ENCODE measurements at places on chromosomes 4 and X.

DNA sequence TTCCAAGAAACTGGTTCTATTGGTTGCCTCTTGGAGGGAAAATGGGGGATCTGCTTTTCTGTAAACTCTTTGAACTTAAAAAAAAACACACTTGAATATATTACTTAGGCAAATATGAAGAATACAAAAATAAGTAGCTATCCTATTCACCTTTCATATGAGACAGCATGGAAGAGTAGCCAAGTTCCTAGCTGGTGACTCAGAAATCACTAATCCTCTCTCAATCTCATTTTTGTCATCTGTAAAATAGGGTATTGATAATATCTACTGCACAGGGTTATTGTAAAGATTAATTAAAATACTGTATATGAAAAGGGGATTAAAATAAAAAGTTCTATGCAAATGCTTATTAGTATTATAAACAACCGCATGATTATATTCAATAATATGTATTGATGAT, 12.7 kb downstream of the MGARP start:
- H3K4me3 ChIP-seq = no peak overlapping the region
- no peaks in the 10 kb centered on the region for H3K27me3 ChIP-seq
- H3K36me3 ChIP-seq = no peaks in the 10 kb centered on the region
- H3K4me1 ChIP-seq = peaks cover 34% of the 10 kb centered on the region

- H3K27ac ChIP-seq = no peak overlapping the region
- no peaks in the 10 kb centered on the region for H3K27me3 ChIP-seq
- no peaks in the 10 kb centered on the region for H3K4me1 ChIP-seq
- DNase-seq = no peak
- peaks cover 14% of the 10 kb centered on the region for H3K36me3 ChIP-seq
- no peak overlapping the region for H3K4me3 ChIP-seq
Observed at GRCh38 chr4:183288955-183289354, 31.1 kb downstream of the CLDN22 start.

GRCh38 chr4:113409181-113409580, 352.4 kb downstream of the CAMK2D start:
- no peak for DNase-seq
- no peak overlapping the region for H3K27ac ChIP-seq
- H3K4me1 ChIP-seq = peaks cover 44% of the 10 kb centered on the region
- H3K27me3 ChIP-seq = no peaks in the 10 kb centered on the region
- no peaks in the 10 kb centered on the region for H3K36me3 ChIP-seq

- peak; percentile 37 for DNase-seq
- H3K4me3 ChIP-seq = no peak overlapping the region
- H3K27ac ChIP-seq = no peak overlapping the region
- no peaks in the 10 kb centered on the region for H3K27me3 ChIP-seq
- H3K4me1 ChIP-seq = peaks cover 14% of the 10 kb centered on the region
Observed at GRCh38 chrX:72245461-72246089, 6.7 kb upstream of the ERCC6L start.

DNA sequence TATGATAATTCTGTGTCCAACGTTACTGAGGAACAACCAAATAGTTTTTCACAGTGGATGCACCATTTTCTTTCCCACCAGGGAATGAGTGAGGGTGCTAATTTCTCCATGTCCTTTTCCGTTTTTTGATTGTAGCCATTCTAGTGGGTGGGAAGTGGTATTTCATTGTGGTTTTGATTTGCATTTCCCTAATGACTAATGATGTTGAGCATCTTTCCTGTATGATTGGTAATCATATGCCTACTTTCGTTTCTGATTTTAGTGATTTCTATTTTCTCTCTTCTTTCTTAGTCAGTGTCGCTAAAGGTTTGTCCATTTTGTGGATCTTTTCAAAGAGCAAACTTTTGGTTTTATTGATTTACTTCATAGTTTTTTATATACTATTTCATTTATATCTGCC, 32.1 kb upstream of the TEX13D start:
- no peak overlapping the region for H3K4me3 ChIP-seq
- no peak for DNase-seq
- H3K36me3 ChIP-seq = no peaks in the 10 kb centered on the region
- H3K27me3 ChIP-seq = no peaks in the 10 kb centered on the region
- no peak overlapping the region for H3K27ac ChIP-seq

DNA sequence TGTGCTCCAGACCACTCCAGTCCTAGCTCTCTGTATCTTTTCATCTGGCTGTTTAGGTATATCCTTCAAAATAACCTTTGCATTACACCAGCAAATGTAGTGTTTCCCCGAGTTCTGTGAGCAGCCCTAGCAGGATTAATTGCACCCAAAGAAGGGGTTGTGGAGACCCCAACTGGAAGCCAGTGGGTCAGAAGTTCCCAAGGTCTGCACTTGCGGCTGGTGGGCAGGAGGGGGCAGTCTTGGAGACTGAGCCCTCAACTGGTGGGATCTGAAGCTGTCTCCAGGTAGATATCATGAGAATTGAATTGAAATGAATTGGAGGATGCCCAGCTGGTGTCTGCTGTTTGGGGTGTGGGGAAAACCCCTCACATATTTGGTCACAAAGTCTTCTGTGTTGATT, 1485.3 kb upstream of the TENM3 start:
- H3K36me3 ChIP-seq = no peaks in the 10 kb centered on the region
- no peak overlapping the region for H3K27ac ChIP-seq
- H3K4me1 ChIP-seq = no peaks in the 10 kb centered on the region
- DNase-seq = no peak

GRCh38 chrX:55742649-55743048, 25.1 kb downstream of the RRAGB start:
- H3K27ac ChIP-seq = no peak overlapping the region
- no peak overlapping the region for H3K4me3 ChIP-seq
- H3K4me1 ChIP-seq = no peaks in the 10 kb centered on the region
- H3K27me3 ChIP-seq = no peaks in the 10 kb centered on the region
- DNase-seq = no peak

DNA sequence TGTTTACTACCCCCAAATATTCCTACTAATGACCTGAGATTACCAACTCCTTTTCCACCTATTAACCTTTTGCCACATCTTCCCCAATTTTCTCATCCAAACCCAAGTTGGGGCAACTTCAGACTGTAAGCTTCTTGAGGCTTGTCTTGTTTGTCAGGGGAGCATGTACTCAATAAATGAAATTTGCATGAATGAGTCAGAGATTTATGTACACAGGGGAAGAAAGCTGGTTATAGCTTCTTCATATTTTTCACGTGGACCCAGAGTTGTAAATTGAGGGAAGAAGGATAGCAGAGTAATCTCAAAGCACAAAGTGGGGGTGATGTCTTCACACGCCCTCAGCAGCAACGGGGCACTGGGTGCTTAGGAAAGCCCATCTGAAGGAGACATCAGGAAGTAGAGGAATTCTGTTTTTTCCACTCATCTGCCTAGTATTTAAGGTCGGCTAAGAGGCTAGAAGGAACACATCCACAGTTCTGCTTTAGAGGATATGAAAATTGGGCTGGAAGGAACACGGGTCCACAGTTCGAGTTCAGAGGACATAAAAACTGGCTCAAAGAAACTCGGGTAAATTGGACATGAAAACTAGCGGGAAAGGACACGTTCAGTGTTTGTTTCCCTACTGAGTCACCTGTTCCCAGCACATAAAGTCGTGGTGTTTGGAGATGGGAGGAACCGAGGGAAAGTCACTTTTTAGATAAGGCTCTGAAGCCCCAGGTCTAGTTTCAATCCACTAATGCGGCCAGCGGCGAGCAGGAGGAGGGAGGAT, 696 bp upstream of the CA5B start:
- H3K4me3 ChIP-seq = no peak overlapping the region
- H3K4me1 ChIP-seq = no peaks in the 10 kb centered on the region
- no peaks in the 10 kb centered on the region for H3K36me3 ChIP-seq

- H3K4me1 ChIP-seq = peaks cover 76% of the 10 kb centered on the region
- H3K36me3 ChIP-seq = no peaks in the 10 kb centered on the region
- peak; percentile 71 for DNase-seq
- no peak overlapping the region for H3K4me3 ChIP-seq
- no peaks in the 10 kb centered on the region for H3K27me3 ChIP-seq
Observed at GRCh38 chr4:123446865-123447474, 50.4 kb downstream of the SPRY1 start.

DNA sequence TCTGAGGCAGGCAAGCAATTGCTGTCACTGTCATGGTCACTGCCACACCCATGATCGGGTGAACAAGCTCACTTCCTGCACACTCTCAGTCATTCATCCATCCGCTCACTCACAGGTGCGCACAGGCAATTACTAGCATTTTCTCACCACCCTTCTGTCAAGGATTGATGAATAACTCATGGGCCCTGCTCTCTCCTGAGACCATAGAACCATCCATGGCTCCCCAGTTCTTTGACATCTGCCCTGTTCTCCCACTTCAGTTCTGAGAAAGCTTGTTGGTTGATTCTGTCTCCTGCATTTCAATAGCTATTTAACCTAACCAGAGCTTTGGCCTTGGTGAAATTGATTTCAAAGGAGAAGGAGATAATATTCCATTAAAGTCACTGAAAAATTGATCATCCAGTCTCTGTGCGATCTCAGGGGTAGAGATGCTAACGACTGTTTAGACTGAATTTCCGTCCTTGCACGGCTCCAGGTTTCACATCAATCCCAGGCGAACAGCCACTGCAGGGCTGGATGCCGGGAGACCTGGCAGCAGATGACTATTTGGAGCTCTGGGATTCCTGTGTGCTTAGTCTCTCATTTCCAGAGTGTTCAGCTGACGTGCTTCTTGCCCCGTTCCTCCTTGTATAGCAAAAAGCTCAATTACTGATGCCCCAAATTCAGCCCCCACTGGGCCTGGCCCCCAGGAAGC, 36.9 kb upstream of the ADRA2C start:
- H3K27me3 ChIP-seq = peaks cover 47% of the 10 kb centered on the region
- DNase-seq = no peak
- H3K27ac ChIP-seq = no peak overlapping the region

- H3K36me3 ChIP-seq = no peaks in the 10 kb centered on the region
- no peak for DNase-seq
- no peaks in the 10 kb centered on the region for H3K4me1 ChIP-seq
- no peak overlapping the region for H3K27ac ChIP-seq
- no peaks in the 10 kb centered on the region for H3K27me3 ChIP-seq
- H3K4me3 ChIP-seq = no peak overlapping the region
Observed at GRCh38 chrX:132748909-132749308, 209.5 kb downstream of the HS6ST2 start.

GRCh38 chr4:73729534-73730165, 10.7 kb upstream of the CXCL8 start:
- no peaks in the 10 kb centered on the region for H3K27me3 ChIP-seq
- H3K4me1 ChIP-seq = no peaks in the 10 kb centered on the region
- DNase-seq = peak; percentile 47
- H3K36me3 ChIP-seq = no peaks in the 10 kb centered on the region

GRCh38 chr4:136424052-136424451, 1108.2 kb downstream of the PCDH18 start:
- DNase-seq = no peak
- no peak overlapping the region for H3K4me3 ChIP-seq
- no peak overlapping the region for H3K27ac ChIP-seq

DNA sequence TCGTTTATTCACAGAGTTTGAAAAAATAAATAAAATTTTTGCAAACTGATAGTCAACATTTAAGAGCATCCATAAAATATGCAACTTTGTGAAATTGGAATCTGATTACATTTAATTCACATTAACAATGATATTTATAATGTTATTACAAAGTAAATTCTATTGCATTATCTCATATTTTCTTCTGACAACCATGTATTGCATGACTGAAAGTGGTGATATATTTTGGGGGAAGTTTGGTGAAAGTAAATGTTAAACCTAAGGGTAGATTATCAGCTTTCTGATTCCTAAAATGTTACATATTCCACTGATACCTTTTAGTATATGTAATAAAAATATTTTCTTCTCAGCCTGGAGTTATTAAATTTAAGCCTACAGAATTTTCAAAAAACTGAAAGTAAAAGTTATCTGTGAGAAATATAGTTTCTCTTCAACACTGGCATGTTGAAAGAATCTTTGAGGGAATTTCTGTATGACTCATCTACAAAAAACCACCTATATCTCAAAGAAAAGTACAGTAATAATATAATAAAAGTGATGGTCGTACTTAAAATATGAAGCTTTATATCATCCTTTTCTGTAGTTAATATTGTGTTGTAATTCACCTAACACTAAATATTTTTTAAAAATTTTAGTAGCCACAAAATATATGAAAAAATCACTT, 1179.6 kb upstream of the PCDH7 start:
- DNase-seq = no peak
- H3K4me3 ChIP-seq = no peak overlapping the region
- H3K27ac ChIP-seq = no peak overlapping the region
- H3K36me3 ChIP-seq = no peaks in the 10 kb centered on the region

- no peak overlapping the region for H3K4me3 ChIP-seq
- H3K36me3 ChIP-seq = no peaks in the 10 kb centered on the region
- no peaks in the 10 kb centered on the region for H3K4me1 ChIP-seq
- H3K27ac ChIP-seq = no peak overlapping the region
- no peaks in the 10 kb centered on the region for H3K27me3 ChIP-seq
- no peak for DNase-seq
Observed at GRCh38 chrX:134186362-134187121, 50.4 kb upstream of the CCDC160 start.

DNA sequence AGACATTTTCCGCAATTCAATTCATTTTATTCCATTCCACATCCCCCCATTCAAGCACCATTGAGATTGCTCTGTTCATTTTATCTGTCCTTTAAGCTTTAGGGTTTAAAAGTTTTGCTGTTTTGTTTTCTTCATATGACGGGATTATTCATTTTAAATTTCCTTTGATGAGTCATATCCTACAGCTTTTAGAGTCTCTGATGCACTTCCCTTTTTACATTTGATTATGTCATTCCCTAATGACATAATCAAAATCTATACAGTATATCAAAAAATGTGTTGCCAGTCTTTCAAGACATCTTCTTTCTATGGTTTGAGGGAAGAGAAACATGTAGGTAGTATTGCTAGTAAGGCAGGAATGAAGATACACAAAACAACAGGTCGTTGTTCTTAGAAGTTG, 456.3 kb downstream of the PDGFC start:
- H3K4me1 ChIP-seq = no peaks in the 10 kb centered on the region
- H3K4me3 ChIP-seq = no peak overlapping the region
- no peak for DNase-seq
- no peaks in the 10 kb centered on the region for H3K27me3 ChIP-seq

DNA sequence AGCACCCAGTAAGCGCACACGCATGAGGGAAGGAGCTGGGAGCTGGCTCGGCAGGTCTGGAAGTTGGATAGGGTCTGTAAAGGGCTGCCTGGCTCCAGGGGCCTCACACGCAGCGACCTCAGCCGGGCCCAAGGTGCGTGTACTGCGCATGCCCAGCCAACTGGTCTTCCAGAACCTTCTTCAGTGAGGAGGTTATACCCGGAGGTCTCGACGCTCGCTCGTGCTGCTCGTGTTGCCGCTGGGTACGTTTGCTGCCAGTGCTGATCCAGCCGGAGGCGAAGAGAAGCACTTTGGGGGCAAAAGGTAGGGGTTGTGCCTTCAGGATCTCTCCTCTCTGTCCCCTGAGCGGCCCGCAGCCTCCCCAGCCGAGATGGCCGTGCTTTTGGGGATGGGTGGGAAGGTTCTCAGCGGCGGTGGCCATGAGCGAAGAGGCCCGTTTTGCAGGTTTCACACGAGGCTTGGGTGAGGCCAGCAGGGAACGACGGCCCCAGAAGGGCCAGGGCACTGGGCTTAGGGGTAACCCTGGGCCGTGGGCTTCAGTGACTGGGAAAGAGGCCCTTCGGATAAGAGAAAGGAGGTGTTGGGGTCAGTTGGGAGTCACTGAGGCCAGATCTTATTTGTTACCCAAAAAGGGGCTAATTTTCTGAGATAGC, 3.8 kb upstream of the CXCL9 start:
- H3K27me3 ChIP-seq = no peaks in the 10 kb centered on the region
- no peak for DNase-seq
- no peak overlapping the region for H3K4me3 ChIP-seq
- no peaks in the 10 kb centered on the region for H3K4me1 ChIP-seq
- H3K27ac ChIP-seq = no peak overlapping the region

Measured in HepG2 (cell line).